ENCODE measurements at places on chromosomes 6 and 20.

- no peak for DNase-seq
Measured at GRCh38 chr20:48313324-48313723, 514.5 kb downstream of the PREX1 start.

DNA sequence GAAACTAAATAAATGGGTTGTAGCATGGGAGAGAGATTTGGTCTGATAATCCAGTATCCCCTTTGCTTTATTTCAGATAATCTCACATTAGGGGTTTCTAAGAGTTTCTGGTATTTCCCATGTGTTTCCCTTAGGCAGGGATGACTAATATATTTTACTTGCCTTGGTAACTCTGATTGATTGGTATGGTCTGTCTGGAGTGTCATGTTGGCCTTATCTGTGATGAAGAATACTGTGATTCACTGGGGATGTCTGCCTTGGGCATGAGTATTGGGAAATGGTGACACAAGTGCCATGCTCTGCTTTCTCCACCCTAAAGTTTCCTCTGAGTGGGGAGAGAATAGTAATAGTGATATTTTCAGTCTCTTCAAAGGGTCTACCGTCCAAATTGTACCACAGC is 10.1 kb downstream of the SLC22A2 start:
- no peak for DNase-seq

- DNase-seq = no peak
Measured at GRCh38 chr20:6069669-6070068, 15.8 kb upstream of the LRRN4 start.

GRCh38 chr6:146301764-146302163 is 241.9 kb upstream of the RAB32 start:
- no peak for DNase-seq

DNA sequence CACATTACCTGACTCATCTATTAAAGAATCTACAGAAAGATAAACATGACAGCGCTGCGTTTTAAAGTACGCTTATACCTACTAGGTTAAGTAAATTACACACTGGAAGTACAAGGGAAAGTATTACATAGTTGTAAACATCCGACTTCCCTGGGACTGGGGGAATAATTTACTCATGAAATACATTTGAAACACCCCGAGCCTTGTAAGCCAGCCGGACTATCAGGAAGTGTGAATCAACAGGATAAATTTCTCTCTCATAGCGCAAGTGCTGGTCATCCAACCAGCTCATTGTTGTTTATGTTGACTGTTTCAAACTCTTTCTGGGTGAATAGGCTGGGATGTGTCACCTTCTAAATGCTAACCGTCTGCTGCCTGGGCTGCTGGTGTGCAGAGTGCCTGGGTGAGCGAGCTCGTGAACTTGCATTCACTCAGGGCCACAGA is 4.9 kb downstream of the BMP6 start:
- peak; percentile 51 for DNase-seq

GRCh38 chr20:23971310-23971709 is 17.3 kb downstream of the GGTLC1 start:
- DNase-seq = no peak

DNA sequence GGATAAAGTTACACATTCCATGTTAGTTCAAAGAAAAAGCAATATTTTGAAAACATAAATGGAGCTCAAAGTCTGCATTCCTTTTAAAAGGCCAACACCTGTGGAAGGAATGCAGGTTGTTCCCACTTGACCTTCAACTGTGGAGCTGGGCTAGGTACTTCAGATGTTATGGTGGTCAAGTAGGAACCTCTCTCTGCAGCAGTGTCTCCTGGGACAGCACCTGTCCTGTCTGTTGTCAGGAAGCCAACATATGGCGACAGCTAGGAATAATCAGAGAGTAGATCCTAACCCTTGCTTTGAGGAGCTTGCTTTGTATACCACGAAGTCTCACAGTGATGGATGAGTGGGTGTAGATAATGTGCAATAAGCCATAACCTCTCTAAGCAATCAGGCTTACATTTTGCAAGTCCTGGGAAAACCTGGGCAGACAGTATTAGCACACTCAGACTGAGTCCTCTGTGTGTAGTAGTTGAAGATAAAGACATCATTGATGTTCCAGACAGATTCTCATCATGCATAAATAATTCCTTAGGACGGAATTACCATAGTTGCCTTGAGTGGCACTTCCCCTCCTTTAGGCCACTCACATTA is 347.5 kb downstream of the PRL start:
- DNase-seq = peak; percentile 12

DNA sequence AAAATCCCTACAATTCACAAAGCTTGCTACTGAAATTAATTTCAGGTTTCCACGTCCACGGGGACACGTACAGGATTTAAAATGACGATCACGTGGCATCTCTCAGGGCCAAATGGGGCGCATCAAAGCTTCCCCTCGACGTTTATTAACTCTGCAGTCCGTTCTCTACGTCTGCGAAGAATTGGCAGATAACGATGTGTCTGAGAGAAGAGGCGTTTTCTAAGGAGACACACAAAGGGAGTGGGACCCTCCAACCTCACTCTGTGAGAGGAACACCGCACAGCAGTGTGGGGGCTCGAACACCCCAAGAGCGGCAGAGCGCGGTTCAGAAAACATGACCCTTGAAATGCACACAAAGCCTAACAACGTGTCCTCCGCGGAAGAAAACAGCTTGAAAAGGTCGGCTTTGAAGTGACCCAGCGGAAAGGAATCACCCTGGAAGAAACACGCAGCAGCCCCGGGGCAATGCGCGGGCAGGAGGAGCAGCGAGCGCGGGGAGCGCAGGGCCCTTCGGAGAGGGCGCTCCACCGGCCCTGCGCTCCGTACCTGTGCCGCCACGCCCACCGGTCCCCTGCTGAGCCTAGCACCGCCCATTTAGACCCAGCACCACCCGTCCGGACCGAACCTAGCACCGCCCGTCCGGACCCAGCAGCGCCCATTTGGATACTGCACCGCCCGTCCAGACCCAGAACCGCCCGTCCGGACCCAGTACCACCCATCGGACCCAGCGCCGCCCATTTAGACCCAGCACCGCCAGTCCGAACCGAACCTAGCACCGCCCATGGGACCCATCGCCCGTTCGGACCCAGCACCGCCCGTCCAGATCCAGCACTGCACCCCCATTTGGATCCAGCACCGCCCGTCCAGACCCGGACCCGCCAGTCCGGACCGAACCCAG is 1.1 kb upstream of the AFDN start:
- DNase-seq = no peak
